ENCODE measurements at places on chromosomes 6 and 20.
A peak's percentile ranks its signal among the peaks of the same experiment; 100 is the strongest.

DNA sequence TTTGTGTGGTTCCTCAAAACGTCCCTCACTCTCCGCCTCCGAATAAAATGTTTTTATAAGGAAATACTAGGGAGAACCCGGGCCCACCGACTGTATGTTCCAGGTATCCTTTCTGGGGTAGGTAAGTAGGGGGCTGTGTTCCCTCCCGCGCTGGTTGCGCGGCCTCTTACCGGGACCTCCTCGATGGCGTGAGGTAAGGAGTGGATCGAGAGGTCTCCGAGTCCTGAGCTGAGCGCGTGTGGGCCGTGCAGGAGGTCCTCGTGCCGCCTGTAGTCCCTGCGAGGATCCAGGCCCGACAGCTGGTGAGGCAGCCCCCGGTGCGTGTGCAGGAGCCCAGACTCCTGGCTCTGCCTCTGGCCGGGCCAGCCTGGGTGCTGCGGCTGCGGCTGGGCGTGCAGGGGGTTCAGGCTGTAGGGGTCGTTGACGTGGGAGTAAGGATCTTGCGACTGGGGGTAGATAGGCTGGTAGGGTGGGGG lies 5.1 kb downstream of the TFAP2A start:
- no peak for DNase-seq

- DNase-seq, result no peak
Observed at GRCh38 chr20:59400708-59401107, 100.3 kb downstream of the EDN3 start.

DNA sequence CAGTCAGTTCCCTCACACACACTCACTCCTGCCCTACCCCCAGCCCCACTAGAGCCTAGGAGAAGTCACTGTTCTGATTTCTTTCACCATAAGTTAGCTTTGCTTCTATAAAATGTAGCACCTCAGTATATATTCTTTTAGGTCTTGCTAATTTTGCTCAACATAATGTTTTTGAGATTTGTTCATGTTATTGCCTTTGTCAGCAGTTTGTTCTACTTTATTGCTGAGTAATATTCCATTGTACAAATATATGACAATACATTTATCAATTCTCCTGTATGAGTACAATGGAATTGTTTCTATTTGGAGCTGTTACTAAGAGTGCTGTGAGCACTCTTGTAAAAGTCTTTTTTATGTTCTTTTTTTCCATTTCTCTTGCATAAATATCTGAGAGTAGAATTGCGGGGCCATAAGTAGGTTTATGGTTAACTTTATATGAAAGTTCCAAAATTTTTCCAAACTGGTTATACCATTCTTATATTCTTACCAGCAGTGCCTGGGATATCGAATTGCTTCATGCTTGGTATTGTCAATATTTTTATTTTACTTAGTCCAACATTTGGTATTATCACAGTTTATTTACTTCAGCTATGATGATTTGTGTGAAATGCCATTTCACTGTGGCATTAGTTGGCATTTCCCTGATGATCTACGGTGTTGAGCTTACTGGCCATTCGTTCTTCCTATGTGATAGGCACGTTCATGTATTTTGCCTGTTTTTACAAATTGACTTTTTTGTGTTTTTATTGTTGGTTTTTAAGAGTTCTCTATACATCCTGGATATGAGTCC lies 25.3 kb downstream of the EDN1 start:
- no peak for DNase-seq

DNA sequence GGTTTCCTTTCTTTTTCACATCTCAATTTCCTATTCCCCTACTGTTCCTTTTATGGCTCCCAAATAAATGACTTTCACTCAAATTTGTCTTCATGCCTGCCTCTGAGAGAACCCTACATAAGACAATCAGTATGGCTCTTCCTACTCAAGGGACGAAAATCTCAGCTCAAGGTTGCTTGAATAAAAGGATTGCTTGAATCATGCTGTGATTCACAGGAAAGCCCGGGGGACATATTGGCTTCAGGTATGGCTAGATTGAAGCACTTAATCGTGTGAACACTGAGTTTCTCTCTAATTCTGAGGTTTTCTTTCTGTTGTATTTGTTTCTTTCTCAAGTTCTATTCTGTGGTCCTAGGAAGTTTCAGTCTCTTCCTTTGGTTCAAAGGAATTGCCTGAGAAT lies 140.3 kb upstream of the SULF2 start:
- DNase-seq, result no peak

- DNase-seq, result no peak
Observed at GRCh38 chr6:169014211-169015197, 239.1 kb downstream of the THBS2 start.

GRCh38 chr6:129481706-129482105 lies 228.3 kb downstream of the ARHGAP18 start:
- DNase-seq, result no peak

DNA sequence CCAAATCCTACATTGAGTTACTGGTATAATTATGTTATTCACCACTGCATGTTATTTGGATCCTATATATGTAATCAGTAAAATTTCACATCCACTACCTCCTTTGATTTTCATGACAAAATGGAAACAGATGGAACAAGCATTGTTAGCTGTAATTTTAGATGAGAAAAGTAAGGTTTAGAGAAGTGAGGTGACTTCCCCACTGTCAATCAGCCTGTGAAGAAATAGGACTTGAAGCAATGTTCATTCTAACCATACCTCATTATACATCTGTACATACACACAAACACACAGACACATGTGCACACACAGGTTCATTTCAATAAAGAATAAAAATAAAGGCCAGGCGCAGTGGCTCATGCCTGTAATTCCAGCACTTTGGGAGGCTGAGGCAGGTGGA lies 23.7 kb upstream of the QKI start:
- no peak for DNase-seq

DNA sequence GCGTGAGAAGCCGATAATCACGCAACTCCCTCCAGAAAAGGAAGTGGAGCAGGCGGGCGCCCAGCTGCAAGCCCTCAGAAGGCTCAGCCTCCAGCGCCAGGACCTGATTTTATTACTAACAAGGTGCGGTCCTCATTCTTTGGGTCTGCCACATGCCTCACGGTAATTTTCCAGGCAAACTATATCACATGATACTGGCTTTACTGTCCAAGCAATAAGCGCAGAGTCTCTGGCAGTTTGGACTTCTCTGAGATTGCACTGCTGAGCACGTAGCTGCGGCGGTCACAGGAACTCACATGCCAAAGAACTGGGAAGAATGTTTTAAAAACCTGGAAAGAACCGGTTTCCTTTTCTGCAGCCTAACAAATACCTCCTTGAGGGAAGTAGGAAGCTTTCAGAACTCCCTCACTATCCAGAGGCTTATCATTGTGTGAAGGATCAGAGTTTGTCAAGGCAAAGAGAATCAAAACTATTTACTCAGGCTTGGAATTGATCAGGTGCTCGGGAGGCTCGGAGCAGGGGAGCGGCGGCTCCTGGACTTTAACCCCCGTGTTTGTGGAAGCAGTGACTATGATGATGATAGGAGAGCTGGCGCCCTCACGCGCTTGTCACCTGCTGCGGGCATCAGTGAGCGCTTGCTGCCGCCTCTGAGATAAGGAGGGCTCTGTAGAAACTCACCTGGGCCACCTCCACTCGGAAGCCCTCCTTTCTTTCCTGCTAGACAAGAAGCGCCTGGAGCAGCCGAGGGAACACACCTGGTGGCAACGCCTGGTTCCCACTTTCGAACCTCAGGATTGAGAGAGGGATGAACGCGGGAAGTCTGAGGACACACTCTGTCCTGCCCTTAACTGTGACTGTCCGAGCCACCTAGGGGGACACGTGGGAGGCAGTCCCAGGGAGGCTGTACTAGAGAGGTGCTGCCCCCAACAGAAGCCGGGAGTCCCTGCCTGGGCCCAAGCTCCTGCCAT lies 27.2 kb upstream of the SYNJ2 start:
- no peak for DNase-seq

- peak; percentile 76 for DNase-seq
Observed at GRCh38 chr6:105994591-105995390, 91.3 kb upstream of the PRDM1 start.

- no peak for DNase-seq
Observed at GRCh38 chr20:63421094-63421692, 51.3 kb downstream of the KCNQ2 start.

DNA sequence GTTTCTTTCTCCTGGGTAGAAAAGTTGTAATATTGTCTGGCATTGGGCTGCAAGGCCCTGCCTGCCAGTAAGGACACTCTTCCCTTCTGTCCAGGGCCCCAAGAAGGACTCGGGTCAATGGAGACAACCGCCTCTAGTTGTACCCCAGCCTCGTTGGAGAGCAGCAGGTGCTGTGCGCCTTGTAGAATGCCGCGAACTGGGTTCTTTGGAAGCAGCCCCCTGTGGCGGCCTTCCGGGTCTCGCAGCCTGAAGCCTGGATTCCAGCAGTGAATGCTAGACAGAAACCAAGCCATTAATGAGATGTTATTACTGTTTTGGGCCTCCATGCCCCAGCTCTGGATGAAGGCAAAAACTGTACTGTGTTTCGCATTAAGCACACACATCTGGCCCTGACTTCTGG lies 37.0 kb downstream of the PLCG1 start:
- no peak for DNase-seq

DNA sequence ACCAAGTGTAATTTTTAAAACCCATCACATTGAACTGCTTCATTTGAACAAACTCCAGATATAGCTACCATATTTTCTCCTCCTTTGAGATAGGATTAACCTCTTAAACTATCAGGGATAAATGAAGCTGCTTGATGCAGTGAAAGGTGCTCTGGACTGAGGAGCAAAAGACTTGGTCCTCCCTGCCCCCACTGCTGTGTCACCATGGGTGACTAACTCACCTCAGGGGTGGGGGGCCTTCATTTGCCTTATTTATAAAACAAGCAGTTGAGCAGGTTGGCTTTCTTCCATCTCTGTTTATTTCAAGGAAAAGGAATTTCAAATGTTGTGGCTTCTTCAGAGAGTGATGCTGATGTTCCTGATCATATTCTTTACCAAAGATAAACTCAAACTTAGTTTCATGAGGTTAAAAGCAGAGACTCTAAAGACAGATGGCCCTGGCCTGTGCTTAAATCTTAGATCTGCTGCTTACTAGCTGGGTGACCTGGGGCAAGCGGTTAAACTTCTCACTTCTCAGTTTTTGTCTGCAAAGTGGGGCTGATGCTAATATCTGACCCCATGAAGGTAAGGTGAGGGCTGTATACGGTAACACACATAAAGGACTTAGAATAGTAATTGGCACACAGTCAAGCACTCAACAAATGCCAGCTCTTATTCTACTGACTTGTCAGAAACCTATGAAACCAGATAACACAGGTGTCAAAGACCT lies 50.5 kb downstream of the FHL5 start:
- DNase-seq, result no peak

All from T-helper 2 cell (primary cell).